ENCODE measurements at places on chromosomes 1 and 21. TPM values are rescaled to one million over a fixed set of nuclear protein-coding genes. Genes with fewer than 3 reads are reported as not detected.
A peak's percentile ranks its signal among the peaks of the same experiment; 100 is the strongest.

DNA sequence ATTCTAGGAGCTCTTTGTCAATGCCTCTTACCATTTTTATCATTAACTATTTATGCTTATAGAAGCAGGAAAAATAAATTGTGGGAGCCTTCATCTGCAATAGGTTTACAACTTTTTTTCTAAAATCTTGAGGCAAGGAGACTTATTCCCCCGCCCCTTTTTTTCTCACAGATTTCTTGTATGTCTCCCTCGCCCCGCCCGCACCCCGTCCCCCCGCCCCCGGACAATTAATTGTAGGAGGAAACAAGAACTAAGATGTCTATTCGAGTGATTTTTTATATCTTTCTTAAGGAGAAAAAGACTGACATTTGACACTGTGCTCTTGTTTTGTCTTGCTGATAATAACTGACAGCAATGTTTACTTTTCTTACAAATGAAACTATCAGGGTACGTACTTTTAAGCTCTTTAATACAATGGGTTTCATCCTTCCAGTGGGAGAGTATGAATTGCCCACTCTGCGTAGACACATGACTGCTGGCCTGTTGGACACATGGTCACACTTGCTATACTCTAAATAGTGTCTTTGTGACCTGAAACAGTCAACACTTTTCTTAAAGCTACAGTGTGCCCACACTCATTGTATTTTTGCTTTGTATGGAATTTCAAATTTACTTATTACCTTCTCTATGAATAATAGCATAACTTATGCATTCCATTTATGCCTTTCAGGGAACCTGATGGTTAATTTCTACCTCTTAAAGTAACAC lies 1.5 kb upstream of the IVNS1ABP start:
- DNase-seq = no peak

GRCh38 chr1:99728494-99729235 lies 37.8 kb downstream of the FRRS1 start:
- no peak for DNase-seq

GRCh38 chr1:246497331-246497915 lies 9.7 kb downstream of the SMYD3 start:
- DNase-seq = no peak

DNA sequence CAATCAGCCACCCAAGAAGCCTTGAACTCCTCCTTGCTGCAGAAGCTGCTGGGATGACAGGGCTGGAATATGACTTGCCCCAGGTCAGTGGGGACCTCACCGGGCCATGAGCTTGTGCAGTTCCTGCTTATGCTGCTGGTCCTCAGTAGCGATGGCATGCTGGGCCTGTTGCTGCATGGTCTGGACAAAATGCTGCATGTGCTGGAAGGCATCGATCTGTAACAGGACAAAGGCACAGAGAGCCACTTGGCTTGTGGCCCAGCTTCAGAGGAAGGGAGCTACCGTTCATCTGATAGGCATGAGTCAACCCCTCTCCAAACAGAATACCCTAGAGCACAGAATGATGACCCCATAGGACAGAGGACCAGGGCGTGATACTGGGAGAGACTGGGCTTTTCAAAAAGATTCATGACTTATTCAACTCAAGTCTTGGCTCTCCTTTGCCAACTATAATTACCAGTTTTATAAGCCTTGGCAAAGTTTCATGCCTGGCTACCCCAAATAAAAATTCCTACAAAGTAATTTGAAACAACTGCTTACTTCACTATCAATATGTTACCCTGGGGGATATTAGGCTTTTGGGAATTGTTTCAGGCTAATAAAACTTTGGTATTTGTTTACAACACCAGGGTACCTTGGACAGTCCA lies 34.7 kb upstream of the EXOSC10 start:
- DNase-seq = no peak

DNA sequence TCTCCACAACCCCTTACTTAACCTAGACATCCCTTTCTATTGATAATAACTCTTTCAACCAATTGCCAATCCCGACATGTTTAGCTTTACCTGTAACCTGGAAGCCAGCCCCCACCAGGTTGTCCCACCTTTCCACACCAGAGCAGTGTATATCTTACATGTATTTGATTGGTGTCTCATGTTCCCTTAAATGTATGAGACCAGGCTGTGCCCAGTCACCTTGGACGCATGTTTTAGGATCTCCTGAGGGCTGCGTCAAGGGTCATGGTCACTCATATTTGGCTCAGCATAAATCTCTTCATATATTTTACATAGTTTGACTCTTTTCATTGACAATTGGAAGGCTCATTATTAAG lies 5.3 kb upstream of the SLC19A1 start:
- no peak for DNase-seq

DNA sequence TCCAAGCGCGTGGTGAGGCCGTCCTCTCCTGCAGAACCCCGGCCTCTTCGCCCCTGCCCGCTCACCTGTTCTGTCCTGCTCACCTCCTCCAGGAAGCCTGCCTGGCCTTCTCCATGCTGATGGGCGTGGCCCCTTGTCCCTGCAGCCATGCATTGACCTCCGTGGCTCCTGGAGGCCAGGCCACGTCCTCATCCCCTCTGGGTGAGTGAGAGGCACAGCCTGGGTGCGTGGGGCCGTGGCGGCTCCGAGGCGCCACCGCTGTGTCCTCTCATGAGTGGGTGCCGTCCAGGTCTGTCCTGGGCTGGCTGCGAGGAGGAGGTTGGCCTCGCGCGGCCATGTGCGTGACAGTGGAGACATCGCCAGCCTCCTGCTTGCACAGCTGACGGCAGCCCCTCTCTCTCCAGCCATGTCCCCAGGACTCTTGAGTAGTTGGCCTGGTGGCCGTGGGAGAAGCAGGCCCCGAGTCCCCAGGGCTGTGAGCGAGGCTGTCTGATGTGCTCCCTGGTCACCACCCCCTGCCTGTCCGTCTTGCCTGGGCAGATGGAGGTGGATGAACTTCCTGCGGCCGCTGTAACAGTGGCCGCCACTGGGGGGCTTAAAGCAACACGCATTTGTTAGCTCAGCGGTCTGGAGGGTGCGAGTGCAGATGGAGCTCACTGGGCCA lies 58.1 kb downstream of the PRKCZ start:
- DNase-seq = peak; percentile 48

PTPN14 gene
- 25.6 TPM for total RNA-seq

- no peak for DNase-seq
Measured at GRCh38 chr1:92538413-92539061, 51.8 kb upstream of the GFI1 start.

MPZ gene
- 3.8 TPM for total RNA-seq

DNA sequence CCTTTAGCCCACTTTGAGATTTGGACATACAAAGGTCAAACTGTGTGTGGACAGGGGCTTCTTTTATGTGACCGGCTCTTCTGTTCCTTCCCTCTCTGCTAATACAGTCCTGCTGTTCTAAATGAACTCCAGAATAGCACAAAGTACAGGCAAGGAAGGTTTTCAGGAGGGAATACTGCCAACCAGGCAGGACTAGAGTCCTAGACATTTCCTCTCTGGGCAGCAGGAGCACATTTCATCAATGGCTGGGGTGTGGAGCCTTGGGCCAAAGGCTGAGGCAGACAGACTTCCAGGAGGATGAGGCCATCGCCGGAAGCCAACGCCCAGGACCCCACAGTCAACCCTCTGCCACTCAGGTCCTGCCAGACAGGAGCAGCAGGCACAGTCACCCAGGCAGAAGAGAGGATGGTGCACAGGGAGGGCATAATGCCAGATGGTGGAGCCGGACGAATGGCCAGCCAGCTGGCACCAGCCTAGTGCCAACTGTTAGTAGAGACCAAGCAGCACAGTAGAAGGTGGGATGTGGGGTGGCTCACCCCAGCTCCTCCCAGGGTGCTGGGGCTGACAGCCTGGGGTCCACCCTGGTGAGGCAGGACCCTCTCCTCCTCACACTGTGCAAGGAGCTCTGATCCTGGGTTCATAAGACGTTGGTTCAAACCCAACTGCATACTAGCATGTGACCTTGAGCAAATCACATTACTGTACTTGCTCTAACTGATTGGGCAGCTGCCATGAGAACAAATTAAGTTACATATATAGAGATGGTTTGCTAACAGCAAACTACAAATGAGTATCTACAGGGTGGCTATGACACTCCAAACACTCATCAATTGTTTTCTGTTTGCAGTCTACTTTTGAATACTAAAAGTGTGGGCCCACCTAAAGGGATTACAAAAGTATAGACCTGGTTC lies 410.7 kb downstream of the SIPA1L2 start:
- DNase-seq = peak; percentile 64

DNA sequence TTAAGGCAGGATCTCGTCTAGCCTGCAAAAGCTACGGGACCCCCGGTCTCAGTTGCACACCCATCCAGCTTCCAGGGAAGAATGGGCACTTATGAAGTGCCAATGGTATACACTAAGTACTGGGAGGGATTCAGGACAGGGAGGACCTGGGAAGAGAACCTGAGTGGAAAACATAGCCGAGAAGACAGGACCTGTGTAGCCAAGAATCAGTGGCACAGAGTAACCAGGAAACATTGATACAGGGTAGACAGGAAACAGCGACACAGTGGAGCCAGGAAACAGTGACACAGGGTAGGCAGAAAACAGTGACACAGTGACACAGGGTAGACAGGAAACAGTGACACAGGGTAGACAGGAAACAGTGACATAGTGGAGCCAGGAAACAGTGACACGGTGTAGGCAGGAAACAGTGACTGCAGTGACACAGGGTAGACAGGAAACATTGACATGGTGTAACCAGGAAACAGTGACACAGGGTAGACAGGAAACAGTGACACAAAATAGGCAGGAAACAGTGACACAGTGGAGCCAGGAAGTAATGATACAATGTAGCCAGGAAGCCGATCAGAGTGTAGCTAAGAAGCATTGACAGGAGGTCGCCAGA lies 138.0 kb upstream of the ARHGEF16 start:
- DNase-seq = no peak

DNA sequence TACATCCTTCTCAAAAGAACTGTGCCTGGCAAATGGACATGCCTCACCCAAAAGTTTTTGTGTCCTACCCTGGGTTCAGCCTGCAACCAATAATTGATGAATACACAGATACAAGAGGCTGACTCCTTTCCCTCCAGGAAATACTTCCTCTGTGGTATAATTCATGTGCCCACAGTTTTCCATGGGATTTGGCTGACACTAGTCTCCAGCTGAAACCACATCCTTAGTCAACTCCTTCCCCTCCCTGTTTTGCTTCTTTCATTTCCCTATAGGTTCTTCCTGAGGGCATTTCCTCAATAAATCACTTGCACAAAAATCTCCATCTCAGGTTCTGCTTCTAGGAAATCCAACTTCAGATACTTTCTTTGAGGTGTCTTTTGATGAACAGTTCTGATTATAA lies 436.6 kb upstream of the C1orf87 start:
- no peak for DNase-seq

- DNase-seq = no peak
Measured at GRCh38 chr1:44842486-44842861, 579 bp downstream of the PTCH2 start.

GRCh38 chr1:34833711-34834110 lies 25.8 kb downstream of the SMIM12 start:
- DNase-seq = no peak

MRPS6 gene
- total RNA-seq = 63.0 TPM
